ENCODE measurements at places on chromosomes 12 and 14. TPM values are rescaled to one million over a fixed set of nuclear protein-coding genes. Genes with fewer than 3 reads are reported as not detected.

KCNK13 gene
- total RNA-seq = not detected

ZDHHC22 gene
- not detected for total RNA-seq

RPL10L gene
- total RNA-seq = not detected

ZFC3H1 gene
- 38.9 TPM for total RNA-seq

TMPRSS12 gene
- total RNA-seq = not detected

KSR2 gene
- 0.08 TPM for total RNA-seq
